ENCODE measurements at places on chromosomes 3 and 15. TPM values are rescaled to one million over a fixed set of nuclear protein-coding genes. Genes with fewer than 3 reads are reported as not detected.

Gene ZNF662
- not detected for polyA plus RNA-seq

Gene PIERCE2
- 0.14 TPM for polyA plus RNA-seq

Gene PHLDB2
- polyA plus RNA-seq: not detected

Gene LEKR1
- polyA plus RNA-seq: not detected
